ENCODE measurements at places on chromosomes 1 and 21.

GRCh38 chr1:184050636-184051035 is 894 bp upstream of the TSEN15 start:
- DNase-seq: no peak

GRCh38 chr1:168567007-168567406 is 9.4 kb upstream of the XCL1 start:
- DNase-seq: no peak

GRCh38 chr1:180691322-180691913 is 59.6 kb downstream of the XPR1 start:
- DNase-seq: peak; percentile 25

- DNase-seq: peak; percentile 100
Measured at GRCh38 chr1:201266774-201267173, 16.5 kb upstream of the PKP1 start.
